NCI-H1105 (cell line): ENCODE measurements at places on chromosomes 11 and 22.

- DNase-seq, result no peak
Measured at GRCh38 chr11:61416941-61417340, 12.8 kb downstream of the CPSF7 start.

GRCh38 chr11:83392556-83392955, 106.4 kb upstream of the CCDC90B start:
- no peak for DNase-seq

DNA sequence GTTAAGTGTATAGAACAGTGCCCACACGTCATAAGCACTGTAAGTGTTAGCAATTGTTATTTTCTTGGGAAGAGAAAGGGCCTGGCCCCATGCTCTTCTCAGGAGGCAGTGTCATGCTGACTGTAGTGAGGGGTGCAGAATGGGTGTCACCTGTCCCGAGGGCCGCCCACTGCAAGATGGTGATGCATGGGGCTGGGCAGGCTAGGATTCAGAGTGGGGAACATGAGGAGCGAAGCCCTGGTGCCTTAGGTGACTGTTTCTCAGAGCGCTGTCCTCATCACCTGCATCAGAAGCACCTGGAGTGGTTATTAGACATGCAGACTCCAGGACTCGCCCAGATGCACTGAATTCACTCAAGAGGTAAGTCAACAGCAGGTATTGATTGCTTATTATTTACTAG, 101.0 kb upstream of the PARVA start:
- peak; percentile 94 for DNase-seq

- peak; percentile 88 for DNase-seq
Measured at GRCh38 chr22:45242778-45243191, 2.1 kb upstream of the KIAA0930 start.

- no peak for DNase-seq
Measured at GRCh38 chr11:20050551-20051333, 109.5 kb downstream of the DBX1 start.

DNA sequence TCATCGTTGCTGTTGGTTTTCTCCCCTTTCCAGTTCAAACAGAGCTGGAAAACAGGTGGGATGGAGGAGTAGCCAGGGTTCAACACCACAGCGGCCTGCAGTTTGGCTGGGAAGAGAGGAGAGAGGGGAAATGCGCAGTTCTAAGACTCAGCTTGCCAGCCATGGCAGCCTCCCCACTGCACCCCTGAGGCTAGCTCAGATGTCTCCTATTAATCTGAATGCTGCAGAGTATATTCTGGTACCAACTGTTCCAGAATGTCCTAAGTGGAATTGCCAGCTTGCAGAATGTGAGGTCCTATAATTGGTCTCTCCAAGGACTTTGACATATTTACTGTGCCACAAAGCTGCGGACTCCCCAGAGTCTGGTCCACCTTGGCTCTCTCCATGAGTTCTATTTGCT, 32.0 kb downstream of the NEFH start:
- no peak for DNase-seq

- no peak for DNase-seq
Measured at GRCh38 chr11:66918741-66919140, 39.4 kb downstream of the PC start.

DNA sequence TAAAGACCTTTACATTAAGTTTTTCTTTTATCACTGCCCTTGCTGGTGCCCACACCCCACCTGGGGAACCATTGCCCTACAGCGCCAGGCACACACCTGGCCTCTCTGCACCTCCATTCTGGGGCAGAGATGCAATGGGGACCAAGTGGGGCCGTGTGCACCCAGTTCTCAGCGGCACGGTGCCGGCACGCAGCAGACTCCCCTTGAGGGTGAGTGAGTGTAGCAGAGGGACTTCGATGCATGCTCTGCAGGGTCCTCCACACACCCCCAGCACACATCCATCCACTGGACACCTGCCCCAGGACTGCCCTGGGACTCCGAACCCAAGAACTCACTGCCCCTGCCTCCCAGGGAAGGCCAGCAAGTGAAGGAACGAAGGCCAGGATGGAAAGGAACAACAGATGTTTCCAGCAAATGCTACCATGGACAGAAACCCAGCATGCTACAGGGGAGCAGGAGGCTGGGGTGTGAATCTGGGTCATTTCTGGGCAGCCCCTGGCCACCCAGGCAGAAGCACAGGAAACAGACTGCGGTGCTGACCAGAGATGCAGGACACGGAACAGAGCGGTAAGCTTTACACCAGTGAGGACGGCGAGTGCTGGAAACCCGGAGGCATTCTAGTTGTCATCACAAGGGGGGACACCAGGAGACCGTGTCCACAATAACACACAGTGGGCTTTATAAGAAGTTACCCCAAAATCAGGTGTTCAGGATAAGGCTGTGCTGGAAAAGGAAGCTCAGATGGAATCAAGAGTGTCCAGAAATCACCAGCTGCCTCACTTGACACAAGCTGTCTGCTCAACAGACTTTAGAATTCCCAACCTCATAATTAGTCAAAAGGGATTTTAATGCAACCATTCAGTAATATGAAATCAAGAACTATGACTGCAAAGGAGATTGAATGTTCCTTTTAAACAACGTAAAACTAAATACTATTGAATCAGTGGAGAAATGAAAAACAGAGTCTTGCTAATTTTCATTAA, 32.7 kb upstream of the MOB2 start:
- DNase-seq, result no peak

- no peak for DNase-seq
Measured at GRCh38 chr11:113018913-113019312, 57.7 kb downstream of the NCAM1 start.

GRCh38 chr22:22709719-22710445, 65.5 kb downstream of the GGTLC2 start:
- no peak for DNase-seq
